Mesangial cell (primary cell): ENCODE measurements at places on chromosomes 11 and 22. TPM values are rescaled to one million over a fixed set of nuclear protein-coding genes. Genes with fewer than 3 reads are reported as not detected.

Gene C1QTNF5
- 1.6 and 8.5 TPM in 2 replicates for total RNA-seq

Gene CDKN1C
- 28.0 and 215 TPM in 2 replicates for total RNA-seq

Gene MS4A8
- total RNA-seq = not detected in 2 replicates

Gene RASL10A
- total RNA-seq = 0.13 TPM in 1 of 2 replicates, not detected in the other

Gene OR52N4
- not detected in 2 replicates for total RNA-seq

Gene OR4C6
- total RNA-seq = not detected in 2 replicates

Gene TMEM135
- 13.1 and 13.2 TPM in 2 replicates for total RNA-seq
